ENCODE measurements at places on chromosomes 1 and 21.

GRCh38 chr1:204896023-204896422 is 25.4 kb downstream of the NFASC start:
- no peak for DNase-seq

DNA sequence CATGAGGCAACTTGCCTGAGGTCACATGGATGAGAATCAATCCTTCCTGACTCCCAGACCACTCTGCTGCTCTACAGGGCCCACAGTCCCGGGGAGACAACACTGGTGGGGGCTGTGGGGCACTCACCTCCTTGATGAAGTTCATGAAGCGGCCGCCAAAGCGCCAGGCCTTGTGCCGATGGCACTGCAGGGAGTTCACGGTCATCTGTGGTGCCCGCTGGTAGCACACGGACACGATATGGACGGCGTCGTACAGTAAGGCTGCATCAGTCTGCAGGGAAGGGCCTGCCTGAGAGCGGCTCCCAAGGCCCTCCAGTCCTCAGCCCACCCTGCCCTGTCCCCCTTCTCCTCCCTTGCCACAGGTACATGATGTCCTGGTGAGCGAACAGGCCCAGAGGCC is 175.3 kb downstream of the GRIK3 start:
- DNase-seq, result no peak

GRCh38 chr1:84122780-84123382 is 21.2 kb upstream of the PRKACB start:
- DNase-seq, result peak; percentile 51

DNA sequence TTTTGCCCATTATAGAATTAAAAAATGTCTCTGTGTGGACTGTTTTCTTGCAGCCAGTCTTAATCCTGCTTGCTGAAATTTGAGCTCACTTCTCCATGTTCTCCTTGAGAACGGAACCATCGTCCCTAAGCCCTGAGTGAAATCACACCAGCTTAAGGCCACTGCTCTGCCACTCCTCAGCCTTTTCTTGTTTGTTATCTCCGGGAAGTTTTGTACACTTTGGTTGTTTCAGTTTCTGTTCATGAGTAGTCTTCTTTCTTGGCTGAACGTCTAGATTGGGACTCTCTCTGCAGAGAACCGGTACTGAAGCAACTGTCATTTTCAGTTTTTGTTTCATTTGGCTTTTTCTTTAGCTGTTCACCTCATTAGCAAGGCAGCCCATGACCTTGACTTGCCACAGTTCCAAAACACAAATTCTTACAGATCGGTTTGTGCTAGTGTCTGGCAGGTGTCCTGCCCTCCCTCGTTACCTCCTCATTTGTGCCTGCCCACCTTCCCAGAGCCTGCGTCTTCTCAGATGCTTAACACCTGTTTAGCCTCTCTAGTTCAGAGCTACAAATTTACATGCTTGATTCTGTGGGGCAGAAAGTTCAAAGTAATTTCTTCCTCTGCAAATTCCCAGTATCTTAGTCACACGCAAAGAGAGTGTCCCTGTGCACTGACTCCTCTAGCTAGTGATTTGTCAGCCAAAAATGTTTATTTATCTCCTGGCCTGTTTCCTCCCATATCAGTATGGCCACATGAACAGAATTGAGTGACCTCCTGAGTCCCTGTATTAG is 12.4 kb downstream of the PSEN2 start:
- DNase-seq, result no peak

DNA sequence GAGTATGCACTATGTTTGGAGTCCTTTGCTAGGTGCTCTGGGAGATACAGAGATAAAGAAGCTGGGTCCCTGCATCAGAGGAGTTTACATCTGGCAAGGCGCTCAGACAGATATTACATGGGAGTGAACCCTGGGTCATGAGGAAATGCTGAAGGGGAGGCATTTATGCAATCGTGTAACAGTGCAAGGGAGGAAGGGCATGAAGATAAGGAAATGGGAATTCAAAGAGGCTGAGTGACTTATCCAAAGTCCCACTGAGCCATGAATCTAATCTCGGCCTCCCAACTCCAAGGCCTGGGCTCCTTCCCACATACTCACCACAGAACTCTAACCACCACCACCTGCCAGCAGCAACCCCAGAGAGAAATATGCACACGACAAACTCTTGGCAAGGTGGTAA is 51.6 kb downstream of the FAM163A start:
- DNase-seq, result peak; percentile 55

- no peak for DNase-seq
Measured at GRCh38 chr1:22616571-22616970, 19.9 kb upstream of the C1QA start.
